Pons (tissue), 1 donor: ENCODE measurements at places on chromosomes 16 and 17.
A peak's percentile ranks its signal among the peaks of the same experiment; 100 is the strongest.

- DNase-seq: no peak
Measured at GRCh38 chr16:883781-884180, 83.2 kb upstream of the GNG13 start.

DNA sequence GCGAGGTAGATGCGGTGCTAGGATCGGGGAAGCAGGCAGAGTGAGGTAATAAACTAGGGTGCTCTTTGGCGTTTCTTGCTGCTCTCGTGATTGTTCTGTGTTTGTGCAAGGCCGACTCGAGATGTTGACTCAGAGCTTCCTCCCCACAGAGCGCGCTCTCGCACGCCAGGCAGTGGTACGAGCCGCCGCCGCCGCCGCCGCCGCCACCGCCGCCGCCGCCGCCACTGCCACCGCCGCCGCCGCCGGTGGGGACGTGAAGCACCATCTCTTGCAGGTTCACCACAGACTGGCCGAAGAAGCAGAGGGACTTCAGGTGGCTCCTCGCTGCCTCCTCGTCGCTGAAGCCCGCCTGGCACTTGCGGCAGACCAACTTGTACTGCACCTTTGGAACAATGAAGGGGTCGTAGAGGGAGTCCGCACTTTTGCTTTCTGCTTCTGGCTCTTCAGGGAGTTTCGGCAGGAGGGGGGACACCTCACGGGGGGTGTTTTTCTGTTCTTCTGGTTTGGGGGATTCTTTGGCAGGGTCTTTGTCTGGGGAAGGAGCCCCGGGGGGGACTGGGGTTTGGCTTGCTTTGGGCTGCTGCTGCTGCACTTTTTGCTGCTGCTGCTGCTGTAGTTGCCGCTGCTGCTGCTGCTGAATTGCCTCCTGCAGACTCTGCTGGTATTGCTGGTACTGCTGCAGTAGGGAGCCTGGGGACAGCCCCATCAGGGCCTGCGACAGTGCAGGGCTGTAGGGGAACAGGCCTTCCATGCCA, 260.2 kb downstream of the ZFHX3 start:
- peak; percentile 46 for DNase-seq

GRCh38 chr16:89407282-89407924, 83.0 kb downstream of the ANKRD11 start:
- no peak for DNase-seq

DNA sequence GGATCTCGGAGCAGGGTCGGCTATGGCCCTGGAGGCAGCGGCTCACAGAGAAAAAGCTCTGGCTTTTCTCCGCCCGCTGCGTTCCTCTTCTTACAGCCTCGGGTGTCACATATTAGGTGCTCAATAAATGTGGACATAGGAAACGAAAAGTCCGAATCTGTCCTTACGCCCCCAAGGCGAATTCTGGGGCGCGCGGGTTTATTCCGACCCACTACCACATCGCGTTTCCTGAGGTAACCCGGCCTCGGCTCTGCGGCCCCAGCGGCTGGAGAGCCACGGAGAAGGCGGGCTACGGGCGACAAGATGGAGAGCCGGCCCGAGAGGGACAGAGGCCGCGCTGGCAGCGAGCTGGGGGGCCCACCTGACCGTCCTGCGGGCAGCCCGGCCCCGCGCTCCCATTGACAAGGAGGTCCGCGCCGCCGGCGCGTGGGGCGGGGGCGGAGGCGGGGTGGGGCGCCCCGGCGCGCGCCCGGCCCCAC, 573 bp upstream of the GNAO1 start:
- DNase-seq: no peak

DNA sequence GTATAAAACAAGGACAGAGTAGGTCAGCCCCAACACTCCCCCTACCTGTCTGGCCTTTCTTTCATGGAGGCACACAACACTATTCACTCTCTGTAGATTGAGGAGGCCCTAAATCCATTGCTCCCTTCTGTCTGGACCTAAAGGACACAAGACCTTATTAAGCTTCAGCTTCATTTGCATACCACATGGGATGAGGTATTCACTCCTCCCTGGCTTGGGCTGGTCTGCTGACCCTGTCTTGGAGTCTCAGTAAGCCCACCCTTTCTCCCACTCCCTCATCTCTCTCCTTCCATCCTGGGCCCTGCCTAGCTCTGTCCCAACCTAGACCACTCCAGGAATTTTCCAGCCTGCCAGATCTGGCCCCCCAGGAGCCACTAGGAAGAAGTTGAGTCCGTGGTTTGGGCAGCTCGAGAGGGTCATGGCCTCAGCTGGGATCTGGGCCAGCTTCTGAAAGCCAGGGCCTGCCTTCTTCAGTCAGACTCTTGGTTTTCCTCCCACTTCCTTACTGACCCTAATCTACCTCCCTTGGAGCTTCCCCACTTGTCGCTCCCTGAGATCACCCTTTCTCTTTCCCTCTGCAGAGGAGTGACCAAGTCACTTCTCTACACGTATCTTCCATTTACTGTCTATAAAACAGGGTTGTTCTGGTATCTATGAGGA, 6.5 kb upstream of the LLGL1 start:
- no peak for DNase-seq

GRCh38 chr16:10562361-10562899, 18.0 kb downstream of the EMP2 start:
- DNase-seq: no peak

DNA sequence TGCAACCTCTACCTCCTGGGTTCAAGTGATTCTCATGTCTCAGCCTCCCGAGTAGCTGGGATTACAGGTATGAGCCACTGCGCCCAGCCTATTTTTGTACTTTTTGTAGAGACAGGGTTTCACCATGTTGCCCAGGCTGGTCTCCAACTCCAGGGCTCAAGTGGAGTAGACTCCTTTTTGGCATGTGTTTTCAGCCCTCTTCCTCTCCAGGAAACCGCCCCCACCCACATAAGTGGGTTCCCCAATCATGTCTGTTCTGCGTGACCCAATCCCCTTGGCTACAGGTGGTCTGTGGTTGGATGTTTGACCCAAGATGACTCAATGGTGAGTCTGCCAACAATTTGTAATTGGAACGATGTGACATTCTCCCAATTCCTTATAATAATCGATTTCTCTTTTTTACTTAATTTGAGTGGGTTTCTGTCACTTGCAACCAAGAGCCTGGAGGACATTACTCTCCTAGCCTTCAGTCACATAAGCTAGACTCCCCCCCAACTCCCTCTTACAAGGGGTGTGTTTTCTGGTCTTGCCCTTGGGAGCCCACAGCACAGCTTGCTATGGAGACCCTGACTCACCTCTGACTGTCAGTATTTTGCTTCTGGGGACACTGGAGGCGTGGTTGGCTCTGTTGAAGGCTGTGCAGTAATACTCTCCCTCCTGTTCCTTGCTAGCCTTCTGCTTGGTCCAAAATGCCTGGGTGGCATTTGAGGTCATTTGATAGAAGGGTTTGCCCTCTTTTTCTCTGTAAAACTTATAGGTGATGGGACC, 34.9 kb downstream of the PECAM1 start:
- no peak for DNase-seq

GRCh38 chr16:89323120-89323960, 105.8 kb downstream of the ZNF778 start:
- DNase-seq: no peak

GRCh38 chr17:45313996-45314740, 2.7 kb downstream of the MAP3K14 start:
- DNase-seq: peak; percentile 3

DNA sequence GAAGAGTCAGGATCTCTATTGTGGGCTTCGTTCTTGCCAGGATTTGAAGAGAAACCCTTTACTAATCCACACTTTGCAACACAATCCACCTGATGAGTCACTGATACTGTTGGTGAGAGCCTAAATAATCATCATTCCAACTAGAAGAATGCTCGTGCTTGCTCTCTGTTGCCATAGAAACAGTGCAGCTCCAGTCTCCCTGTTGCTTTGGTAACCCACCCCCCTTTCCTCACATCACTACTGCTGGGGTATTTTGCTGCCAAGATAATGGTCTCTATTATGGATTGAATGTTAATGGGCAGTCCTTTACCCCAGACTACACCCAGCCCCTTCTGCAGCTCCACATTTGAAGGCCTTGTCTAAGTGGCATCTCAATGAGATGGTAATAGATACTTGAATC, 190.4 kb downstream of the ABCC12 start:
- no peak for DNase-seq

GRCh38 chr17:49223517-49224197, 6.9 kb downstream of the PHOSPHO1 start:
- no peak for DNase-seq
